Posterior cingulate gyrus (tissue), 11 donors: ENCODE measurements at places on chromosomes 1 and 21.

GRCh38 chr1:85976516-85977205 is 179.9 kb downstream of the COL24A1 start:
- DNase-seq: no peak

DNA sequence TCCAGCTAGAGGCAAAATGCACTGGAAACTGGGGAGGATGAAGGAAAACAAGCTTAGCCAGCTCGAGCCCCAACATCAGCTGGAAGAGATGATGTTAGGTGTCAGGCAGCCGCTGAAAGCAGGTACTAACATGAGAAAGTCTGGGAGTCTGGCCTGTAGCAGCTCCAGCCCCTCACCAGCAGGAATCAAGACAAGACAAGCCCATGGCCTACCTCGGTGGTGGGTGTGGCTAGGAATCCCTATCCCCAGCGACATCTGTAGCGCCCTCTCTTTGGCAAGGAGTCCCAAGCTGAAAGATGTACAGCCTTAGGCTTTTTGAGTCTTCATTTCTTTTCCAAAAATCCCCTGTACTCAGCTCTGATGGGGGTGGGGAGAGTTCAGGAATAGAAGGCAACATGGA is 2.6 kb downstream of the DLGAP3 start:
- no peak for DNase-seq

DNA sequence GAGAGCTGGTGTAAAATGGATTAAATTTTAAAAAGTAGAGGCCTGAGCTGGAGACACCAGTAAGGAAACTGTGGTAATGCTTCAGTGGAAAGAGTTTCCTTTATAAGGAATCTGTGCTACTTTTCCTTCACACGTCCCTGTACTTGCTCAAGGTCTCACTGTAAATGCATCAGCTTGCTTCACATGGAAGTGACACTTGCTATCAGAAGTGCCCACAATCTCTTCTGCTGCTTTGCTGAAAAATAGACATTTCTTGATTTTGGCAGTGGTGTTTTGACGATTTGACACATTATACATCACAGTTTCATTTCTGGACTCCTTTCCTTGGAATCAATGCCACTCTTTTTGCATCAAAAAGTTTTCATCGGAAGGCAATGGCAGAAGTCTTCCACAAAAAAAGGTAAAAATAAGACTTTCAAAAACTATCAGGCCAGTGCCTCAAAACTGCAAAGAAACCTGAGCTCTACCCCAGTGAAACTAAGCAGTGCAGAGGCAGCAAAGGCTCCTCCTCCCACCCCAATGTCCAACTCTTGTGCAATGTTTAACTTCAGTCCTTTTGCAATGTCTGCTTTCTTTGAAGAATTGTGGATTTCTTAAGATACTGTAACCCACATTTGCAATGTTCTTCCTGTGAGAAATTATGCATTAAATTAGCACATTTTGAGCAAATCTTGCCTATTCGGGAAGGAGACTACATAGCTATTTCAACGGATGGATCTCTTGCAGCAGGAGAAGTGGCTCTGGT is 18.4 kb upstream of the TSPAN2 start:
- DNase-seq: no peak

GRCh38 chr1:54950006-54950368 is 30.4 kb upstream of the TMEM61 start:
- DNase-seq: no peak

DNA sequence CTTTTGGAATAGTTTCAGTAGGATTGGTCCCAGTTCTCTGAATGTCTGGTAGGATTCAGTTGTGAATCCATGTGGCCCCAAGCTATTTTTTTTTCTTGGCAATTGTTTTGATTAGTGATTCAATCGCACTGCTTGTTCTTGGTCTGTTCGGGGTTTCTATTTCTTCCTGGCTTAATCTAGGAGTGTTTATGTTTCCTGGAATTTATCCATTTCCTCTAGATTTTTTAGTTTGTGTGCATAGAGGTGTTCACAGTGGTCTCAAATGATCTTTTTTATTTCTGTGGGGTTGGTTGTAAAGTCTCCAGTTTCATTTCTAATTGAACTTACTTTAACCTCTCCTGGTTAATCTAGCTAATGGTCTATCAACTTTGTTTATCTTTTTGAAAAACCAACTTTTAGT is 117.6 kb downstream of the NME7 start:
- DNase-seq: no peak

GRCh38 chr1:247118946-247119446 is 14.8 kb upstream of the ZNF669 start:
- no peak for DNase-seq
